ENCODE measurements at places on chromosomes 3 and 15. TPM values are rescaled to one million over a fixed set of nuclear protein-coding genes. Genes with fewer than 3 reads are reported as not detected.

The HCN4 gene
- total RNA-seq = 3.1 TPM

The ALPK3 gene
- 32.1 TPM for total RNA-seq

GRCh38 chr3:50415061-50415460 lies 55.7 kb upstream of the TMEM115 start:
- H3K4me3 ChIP-seq = no peak overlapping the region
- H3K4me1 ChIP-seq = no peaks in the 10 kb centered on the region

DNA sequence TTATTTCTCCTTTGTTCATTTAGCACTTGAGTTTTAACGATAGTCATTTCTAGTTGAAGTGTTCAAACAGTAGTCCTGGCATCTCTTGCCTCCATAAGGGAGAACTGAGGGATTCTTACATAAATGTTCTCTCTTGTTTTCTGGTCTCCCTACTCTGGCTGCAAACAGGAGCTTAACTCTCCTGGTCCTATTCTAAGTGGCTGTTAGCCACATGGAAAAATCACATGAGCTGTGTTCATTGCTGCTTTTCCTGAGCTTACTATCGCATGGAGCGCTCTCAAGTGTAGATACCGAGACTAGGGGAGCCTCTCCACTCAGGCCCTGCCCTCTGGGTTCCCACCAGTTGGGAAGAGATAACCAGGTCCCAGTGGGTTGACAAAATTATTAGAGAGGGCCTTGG lies 403.1 kb upstream of the TPM1 start:
- no peaks in the 10 kb centered on the region for H3K36me3 ChIP-seq
- peaks cover 8% of the 10 kb centered on the region for H3K4me1 ChIP-seq
- H3K4me3 ChIP-seq = no peak overlapping the region
- no peak overlapping the region for H3K27ac ChIP-seq
- DNase-seq = no peak
- H3K27me3 ChIP-seq = no peaks in the 10 kb centered on the region

GRCh38 chr3:148075771-148076716 lies 621.7 kb upstream of the AGTR1 start:
- DNase-seq = peak; percentile 57
- H3K4me1 ChIP-seq = no peaks in the 10 kb centered on the region
- H3K36me3 ChIP-seq = no peaks in the 10 kb centered on the region
- H3K27me3 ChIP-seq = no peaks in the 10 kb centered on the region
- H3K4me3 ChIP-seq = no peak overlapping the region

DNA sequence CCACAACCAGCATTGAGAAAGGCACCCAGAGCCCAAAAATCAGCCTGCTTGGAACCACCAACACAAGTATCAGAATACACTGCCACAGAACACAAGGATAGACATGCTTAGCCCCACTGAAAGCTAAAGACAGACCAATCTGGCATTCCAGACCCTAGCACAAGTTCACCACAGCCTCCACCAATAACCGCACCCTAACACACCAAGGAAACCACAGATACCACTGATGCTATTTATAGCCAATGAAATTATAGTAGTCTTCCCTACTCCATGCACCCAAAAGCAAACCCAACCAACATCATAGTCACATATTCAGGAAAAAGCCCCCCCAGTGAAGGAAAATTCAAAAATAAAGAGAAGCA lies 83.9 kb upstream of the STT3B start:
- no peaks in the 10 kb centered on the region for H3K4me1 ChIP-seq
- no peak overlapping the region for H3K27ac ChIP-seq
- no peak for DNase-seq
- H3K27me3 ChIP-seq = no peaks in the 10 kb centered on the region

All from endodermal cell (in vitro differentiated cells).